ENCODE measurements at places on chromosomes 16 and 17.

DNA sequence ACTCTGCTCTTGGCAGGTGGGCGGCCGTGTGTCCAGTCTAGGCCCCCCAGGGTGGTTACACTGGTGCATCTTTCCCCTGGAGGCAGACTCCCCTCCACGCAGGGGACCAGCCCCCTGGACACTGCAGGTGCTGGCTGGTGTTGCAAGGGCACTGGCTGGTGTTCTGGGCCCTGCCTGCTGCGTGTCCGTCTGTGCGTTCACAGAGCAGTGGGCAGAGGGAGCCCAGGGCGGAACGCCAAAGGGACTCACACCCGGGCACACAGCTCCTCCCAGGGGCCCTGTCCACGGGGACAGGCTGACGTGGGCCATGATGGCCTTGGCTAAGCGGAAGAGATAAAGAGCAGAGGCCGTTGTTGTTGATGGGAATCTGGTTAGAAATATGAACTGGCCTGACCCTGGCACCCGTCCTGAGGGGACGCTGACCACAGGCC lies 27.3 kb downstream of the ACSF3 start:
- no peak overlapping the region for H3K4me3 ChIP-seq
- H3K27ac ChIP-seq = no peak overlapping the region
- peaks cover 15% of the 10 kb centered on the region for H3K4me1 ChIP-seq
- DNase-seq = no peak
- H3K27me3 ChIP-seq = no peaks in the 10 kb centered on the region

DNA sequence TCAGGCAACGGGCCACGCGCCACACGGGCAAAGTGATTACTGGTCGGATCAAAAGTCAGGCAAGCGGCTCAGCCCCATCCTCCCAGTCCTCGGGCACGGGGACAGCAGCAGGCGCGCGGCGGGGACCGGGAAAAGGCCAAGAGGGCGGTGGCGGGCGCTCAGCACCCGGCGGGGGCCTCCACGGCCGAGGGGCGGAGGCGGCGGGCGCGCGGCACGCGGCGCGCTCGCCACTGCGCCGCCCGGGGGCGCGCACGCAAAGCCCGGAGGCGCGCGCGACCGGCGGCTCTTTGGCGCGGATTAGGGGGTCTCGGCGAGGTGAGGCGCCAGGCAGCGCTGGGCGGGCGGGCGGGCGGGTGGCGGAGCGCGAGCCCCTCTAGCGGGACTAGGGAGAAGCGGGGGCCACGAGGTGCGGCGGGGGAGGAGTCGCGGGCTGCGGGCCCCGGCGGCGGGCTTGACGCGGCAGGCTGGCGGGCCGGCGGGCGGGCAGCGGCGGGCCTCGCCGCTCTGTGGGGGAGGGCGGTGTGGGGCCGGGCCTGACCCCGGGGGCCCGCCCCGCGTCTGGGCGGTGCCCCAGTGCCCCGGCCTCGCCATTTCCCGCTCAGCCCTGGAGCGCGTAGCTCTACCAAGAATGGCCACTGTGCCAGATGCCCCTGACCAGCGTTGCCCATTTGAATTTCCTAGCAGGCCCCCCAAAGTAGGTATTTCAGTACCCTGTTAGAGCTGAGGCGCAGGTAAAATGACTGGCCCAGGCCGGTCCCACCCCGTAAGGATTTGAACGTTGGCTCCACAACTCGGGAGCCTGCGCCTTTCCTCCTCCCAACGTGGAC lies at the start of the genes ACACA and TADA2A:
TSS of gene ACACA (minus strand) at position 202 of the 827 bp plus-strand sequence. CDS start 537 bp downstream, outside the sequence.
TSS of gene TADA2A (plus strand) at position 252 of the 827 bp plus-strand sequence. CDS start 4,480 bp downstream, outside the sequence.
- peak within 1 kb of the TSS; percentile 97 for H3K27ac ChIP-seq
- peak; percentile 83 for DNase-seq
- H3K4me1 ChIP-seq = peaks cover 50% of the 10 kb centered on the region
- peaks cover 42% of the 10 kb centered on the region for H3K36me3 ChIP-seq
- H3K27me3 ChIP-seq = no peaks in the 10 kb centered on the region

DNA sequence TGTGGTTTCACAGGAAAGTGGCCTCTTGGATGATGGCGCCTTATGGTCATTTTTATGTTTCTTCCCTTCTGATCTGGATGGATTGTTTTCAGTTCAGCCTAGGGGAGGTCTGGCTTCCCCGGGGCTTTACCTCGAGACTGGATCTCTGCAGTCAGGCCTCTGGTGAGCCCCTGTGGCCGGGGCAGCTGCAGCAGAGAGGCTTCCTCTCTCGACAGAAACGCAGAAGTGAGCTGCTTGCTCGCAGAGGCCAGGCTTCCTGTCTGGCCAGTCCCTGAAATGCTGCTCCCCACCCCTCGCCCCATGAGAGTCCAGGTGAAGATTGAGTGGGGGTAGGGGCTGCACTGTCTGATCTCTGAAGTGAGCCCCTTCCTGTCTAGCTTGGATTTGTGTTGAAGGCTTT lies 44.0 kb downstream of the PLCG2 start:
- H3K4me1 ChIP-seq = peaks cover 39% of the 10 kb centered on the region
- no peak overlapping the region for H3K4me3 ChIP-seq
- no peak for DNase-seq
- no peaks in the 10 kb centered on the region for H3K36me3 ChIP-seq

- H3K27me3 ChIP-seq = peaks cover 6% of the 10 kb centered on the region
- no peak overlapping the region for H3K4me3 ChIP-seq
- H3K36me3 ChIP-seq = no peaks in the 10 kb centered on the region
- no peaks in the 10 kb centered on the region for H3K4me1 ChIP-seq
- H3K27ac ChIP-seq = no peak overlapping the region
These were observed 90.7 kb upstream of the SMIM36 start for GRCh38 chr17:55601874-55602364.

GRCh38 chr17:49401971-49402611 lies 12.6 kb downstream of the PHB1 start:
- no peak overlapping the region for H3K27ac ChIP-seq
- no peaks in the 10 kb centered on the region for H3K27me3 ChIP-seq
- H3K4me1 ChIP-seq = peaks cover 33% of the 10 kb centered on the region
- H3K36me3 ChIP-seq = peaks cover 39% of the 10 kb centered on the region
- no peak overlapping the region for H3K4me3 ChIP-seq
- no peak for DNase-seq

DNA sequence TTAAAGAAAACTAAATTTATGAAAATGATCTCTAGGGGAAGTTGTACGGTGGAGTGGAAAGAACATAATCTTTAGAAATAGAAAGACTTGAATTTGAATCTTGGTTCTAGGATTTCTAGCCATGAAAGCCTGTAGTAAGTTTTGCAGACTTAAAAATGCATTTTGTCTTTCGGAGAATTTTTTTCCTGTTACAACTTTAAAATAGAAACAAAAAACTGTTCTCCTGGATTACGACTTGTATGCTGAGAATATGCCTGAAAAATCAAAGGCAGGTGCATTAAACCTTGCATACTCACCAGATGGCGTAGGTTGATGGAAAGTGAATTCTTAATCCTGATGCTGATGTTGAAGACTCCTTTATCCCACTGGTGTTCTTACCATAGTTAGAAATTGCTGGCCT lies 7.5 kb upstream of the MPHOSPH6 start:
- H3K27ac ChIP-seq = no peak overlapping the region
- H3K4me1 ChIP-seq = no peaks in the 10 kb centered on the region
- peaks cover 34% of the 10 kb centered on the region for H3K27me3 ChIP-seq
- H3K36me3 ChIP-seq = no peaks in the 10 kb centered on the region
- DNase-seq = no peak
- H3K4me3 ChIP-seq = no peak overlapping the region

- no peak overlapping the region for H3K27ac ChIP-seq
- no peaks in the 10 kb centered on the region for H3K4me1 ChIP-seq
- H3K27me3 ChIP-seq = peaks cover 1% of the 10 kb centered on the region
- no peaks in the 10 kb centered on the region for H3K36me3 ChIP-seq
These were observed 8.8 kb downstream of the JUP start for GRCh38 chr17:41777574-41778188.

DNA sequence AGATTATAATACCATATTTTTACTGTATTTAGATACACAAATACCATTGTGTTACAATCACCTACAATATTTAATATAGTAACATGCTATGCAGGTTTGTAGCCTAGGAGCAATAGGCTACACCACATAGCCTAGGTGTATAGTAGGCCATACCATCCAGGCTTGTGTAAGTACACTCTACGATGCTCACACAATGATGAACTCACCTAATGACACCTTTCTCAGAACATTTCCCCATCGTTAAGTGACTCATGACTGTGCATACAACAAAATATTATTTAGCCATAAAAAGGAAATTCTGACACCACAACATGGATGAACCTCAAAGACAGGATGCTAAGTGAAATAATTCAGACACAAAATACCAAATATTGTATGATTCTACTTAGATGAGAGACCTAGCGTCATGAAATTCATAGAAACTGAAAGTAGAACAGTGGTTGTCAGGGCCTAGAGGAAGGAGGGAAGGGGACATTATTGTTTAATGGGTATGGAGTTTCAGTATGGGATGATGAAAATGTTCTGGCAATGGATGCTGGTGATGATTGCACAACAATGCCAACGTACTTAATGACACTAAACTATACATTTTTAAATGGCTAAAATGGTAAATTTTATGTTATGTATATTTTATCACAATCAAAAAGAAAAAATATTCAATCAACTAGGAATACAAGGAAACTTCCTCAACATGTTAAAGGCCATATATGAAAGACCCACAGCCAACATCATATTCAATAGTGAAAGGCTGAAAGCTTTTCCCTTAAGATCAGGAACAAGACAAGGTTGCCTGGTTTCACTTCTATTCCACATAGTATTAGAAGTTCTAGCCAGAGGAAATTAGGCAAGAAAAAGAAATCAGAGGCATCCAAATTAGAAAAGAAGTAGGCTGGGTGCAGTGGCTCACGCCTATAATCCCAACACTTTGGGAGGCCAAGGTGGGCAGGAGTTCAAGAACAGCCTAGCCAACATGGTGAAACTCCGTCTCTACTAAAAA lies 5.9 kb upstream of the C16orf87 start:
- no peaks in the 10 kb centered on the region for H3K27me3 ChIP-seq
- H3K36me3 ChIP-seq = no peaks in the 10 kb centered on the region
- H3K4me1 ChIP-seq = peaks cover 2% of the 10 kb centered on the region
- H3K4me3 ChIP-seq = no peak overlapping the region

- H3K27ac ChIP-seq = no peak overlapping the region
- H3K4me3 ChIP-seq = no peak overlapping the region
- peaks cover 7% of the 10 kb centered on the region for H3K27me3 ChIP-seq
- peaks cover 6% of the 10 kb centered on the region for H3K4me1 ChIP-seq
- DNase-seq = no peak
These were observed 27.2 kb upstream of the RPH3AL start for GRCh38 chr17:379531-380465.

DNA sequence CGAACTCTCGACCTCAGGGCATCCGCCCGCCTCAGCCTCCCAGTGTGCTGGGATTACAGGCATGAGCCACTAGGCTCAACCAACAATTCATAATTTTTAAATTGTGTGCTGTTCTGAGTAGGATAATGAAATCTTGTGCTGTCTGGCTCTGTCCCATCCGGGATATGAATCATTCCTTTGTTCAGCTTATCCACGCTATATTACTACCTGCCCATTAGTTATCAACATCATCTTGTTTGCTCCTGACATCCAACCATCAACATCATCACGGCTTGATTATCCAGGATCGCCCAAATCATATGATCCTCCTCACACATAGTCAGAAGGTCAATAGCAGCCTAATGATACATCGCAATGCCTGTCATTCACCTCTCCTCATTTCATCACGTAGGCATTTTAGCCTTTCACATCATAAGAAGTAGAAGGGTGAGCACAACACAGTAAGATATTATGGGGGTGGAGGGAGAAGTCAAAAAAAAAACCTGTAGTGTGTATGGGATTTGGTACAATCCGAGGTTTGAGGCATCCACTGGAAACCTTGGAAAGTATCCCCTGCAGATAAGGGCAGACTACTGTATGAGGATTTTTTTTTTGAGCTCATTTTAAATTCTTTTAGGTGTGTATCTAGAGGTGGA lies 77.0 kb upstream of the SIAH1 start:
- peaks cover 20% of the 10 kb centered on the region for H3K4me1 ChIP-seq
- no peak overlapping the region for H3K27ac ChIP-seq
- H3K36me3 ChIP-seq = peaks cover under 1% of the 10 kb centered on the region

DNA sequence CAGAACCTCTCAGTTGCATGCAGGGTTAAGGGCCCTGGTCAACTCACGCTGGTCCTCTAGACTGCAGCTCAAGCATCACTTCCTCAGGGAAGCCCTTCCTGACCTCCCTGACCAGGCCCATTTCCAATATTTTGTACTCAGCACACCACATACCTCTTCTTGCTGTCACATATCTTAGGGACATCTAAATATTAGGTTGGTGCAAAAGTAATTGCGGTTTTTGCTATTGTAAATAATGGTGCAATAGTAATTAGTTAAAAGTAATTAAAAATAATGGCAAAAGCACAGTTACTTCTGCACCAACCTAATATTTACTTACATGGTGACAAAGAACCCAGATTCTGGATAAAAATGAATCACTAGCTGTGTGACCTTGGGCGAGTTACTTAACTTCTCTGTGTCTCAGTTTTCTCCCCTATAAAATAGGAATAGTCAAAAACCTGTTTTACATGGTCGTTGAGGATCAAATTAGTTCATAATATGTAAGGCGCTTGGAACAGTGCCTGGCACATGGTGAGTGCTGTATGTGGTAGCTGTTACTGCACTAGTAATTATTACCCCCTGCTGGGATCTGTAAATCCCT lies 177.4 kb downstream of the PRKCB start:
- no peak overlapping the region for H3K27ac ChIP-seq
- no peaks in the 10 kb centered on the region for H3K36me3 ChIP-seq
- H3K27me3 ChIP-seq = no peaks in the 10 kb centered on the region
- peaks cover 74% of the 10 kb centered on the region for H3K4me1 ChIP-seq
- H3K4me3 ChIP-seq = no peak overlapping the region

GRCh38 chr17:2195729-2196128 lies 107.9 kb downstream of the SMG6 start:
- DNase-seq = peak; percentile 55
- peak overlapping the region; percentile 16 for H3K4me3 ChIP-seq
- H3K27ac ChIP-seq = peak overlapping the region; percentile 70
- H3K4me1 ChIP-seq = peaks cover 63% of the 10 kb centered on the region
- H3K27me3 ChIP-seq = no peaks in the 10 kb centered on the region

DNA sequence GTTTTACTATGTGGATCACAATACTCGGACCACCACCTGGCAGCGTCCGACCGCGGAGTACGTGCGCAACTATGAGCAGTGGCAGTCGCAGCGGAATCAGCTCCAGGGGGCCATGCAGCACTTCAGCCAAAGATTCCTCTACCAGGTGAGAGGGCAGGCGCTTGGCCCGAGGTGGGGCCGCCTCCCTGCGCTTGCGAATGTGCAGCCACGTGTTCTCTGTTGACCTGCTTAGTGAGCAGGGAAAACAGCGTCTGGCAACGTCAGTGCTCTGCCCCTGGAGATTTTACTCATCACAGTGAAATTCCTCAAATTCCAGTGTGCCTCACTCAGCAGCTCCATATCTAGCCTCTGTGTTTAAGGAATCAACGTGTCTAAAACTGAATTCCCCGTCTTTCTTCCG lies 33.4 kb upstream of the CLEC18A start:
- H3K36me3 ChIP-seq = peaks cover 8% of the 10 kb centered on the region
- no peak for DNase-seq
- H3K27ac ChIP-seq = no peak overlapping the region
- H3K27me3 ChIP-seq = no peaks in the 10 kb centered on the region
- H3K4me3 ChIP-seq = no peak overlapping the region

DNA sequence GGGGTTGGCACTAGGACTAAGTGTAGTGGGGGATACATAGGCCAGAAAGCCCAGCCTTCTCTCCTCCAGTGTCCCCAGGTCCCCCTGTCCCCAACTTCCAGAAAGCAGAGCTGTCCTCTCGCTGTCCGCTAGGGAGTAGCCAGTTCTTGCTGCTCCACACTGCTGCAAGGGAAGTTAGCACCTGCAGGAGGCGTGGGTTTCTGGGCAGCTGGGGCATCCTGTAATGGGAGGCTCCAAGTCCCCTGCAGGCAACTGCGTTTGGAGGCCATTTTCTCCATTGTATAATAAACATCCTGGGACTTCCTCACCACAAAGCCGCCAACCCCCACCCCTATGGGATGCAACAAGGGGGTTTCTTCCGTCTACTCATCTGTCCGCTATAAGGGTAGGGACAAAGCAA lies 1.7 kb downstream of the RPRML start:
- peaks cover 39% of the 10 kb centered on the region for H3K27me3 ChIP-seq
- H3K36me3 ChIP-seq = no peaks in the 10 kb centered on the region
- H3K4me3 ChIP-seq = no peak overlapping the region
- H3K4me1 ChIP-seq = peaks cover 12% of the 10 kb centered on the region
- DNase-seq = no peak

Data from activated naive CD8-positive, alpha-beta T cell treated with anti-CD3 and anti-CD28 coated beads, Interleukin-2, amount 50 U/mL, for 24 hours (primary cell).